ENCODE measurements at places on chromosomes 11 and 22.

DNA sequence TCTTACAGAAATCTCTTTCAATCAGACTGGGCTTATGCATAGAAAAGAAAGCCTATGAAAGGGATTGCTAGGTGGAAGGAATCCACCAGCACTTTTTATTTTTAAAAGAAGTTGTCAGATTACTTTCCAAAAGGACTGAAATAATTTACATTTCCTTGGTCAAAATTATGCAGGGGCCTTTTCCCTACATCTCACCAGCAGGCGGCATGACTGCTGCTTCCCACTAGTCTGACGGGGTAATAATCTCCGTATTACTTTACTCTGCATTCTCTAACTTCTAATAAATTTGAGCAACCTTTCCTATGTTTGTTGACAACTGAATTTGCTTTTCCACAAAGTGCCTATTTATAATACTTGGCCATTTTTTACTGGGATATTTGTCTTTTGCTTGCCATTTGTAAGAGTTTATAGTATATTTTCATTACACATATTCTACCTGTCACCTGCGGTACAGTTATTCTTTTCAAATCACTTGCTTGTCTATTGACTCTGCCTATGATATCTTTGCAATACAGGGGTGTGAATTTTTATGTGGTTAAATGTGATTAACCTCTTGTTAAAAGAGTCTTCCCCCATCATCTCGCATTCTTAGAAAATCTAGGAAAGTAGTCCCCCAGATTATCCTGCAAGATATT, 51.9 kb upstream of the USP47 start:
- peak; percentile 13 for DNase-seq

DNA sequence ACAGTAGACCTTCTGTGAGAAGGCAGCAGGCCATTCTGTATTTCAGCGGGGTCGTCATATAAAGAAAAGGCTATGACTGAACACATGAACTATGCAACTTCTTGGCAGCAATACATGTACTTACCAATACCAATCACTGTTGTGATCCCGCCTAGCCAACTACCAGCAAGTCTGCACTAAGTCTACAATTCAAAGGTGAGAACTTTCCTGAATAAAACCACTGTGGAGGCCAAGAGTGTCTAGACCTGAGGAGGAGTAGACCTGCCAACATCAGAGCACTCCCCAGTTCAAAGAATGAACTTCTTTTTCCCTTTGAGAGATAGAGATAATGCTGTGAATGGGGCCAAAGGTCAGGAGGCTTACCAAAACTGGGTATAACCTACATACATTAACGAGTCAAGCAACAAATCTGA, 108.2 kb downstream of the SIK3 start:
- DNase-seq = no peak

DNA sequence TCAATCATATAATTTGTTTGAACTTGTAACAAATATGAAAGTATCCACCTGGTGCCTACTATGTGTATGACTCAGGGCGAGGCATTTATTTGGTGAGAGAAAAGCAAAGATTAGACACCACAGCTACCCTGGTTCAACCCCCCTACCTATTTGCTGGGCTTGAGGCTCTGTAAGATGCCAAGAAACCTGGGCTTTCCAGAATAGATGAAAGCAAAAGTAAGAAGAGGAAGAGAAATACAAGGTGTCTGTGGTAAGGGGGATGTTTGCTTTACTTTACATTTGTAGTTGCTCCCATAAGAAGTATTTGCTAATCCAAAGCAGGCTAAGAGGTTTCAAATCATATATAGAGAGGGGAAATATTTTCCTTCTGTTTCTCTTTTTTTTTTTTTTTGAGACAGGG, 61.7 kb downstream of the DDI1 start:
- DNase-seq = no peak

DNA sequence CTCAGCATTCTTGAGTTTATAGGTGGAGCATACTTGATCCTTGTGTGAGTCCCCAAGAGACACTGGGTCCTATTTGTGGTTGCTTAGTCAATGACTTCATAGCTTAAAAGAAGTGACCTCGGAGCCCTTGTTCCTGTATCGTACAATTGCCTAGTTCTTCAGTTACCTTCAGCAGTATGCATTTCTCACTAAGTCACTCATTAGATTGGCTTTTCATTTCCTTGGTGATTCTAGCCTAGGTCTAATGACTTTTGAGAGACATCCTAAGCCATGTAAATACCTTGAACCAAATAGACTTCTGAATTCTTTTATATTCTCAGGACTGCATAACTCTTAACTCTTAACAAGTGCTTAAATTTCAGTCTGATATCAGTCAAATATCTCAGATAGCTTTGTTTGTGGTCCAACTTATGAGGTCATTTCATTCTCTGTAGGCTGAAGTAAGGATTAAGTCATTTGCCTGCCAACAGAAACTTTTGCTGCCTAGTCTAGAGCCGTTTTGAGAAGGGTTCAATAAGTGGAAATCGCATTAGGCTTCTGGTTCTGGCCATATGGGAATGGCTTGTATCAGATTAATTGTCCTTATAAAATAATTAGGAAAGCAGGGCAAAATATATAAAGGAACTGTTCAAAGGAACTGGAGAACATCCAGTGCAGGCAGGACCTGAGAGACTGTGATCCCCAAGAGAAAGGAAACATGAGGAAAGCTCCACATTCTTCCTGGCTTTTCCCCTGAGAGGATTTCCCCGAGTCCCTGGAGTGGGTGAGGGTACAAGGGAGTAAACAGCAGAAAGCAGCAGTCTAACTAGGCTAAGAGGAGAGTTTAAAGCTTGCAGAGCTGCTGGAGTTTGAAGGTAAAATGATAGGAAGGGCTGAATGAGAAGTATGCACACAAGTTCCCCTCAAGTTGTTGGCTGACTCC, 39.9 kb downstream of the TRAF6 start:
- no peak for DNase-seq

GRCh38 chr11:133555034-133555433, 22.7 kb upstream of the OPCML start:
- DNase-seq = peak; percentile 44

DNA sequence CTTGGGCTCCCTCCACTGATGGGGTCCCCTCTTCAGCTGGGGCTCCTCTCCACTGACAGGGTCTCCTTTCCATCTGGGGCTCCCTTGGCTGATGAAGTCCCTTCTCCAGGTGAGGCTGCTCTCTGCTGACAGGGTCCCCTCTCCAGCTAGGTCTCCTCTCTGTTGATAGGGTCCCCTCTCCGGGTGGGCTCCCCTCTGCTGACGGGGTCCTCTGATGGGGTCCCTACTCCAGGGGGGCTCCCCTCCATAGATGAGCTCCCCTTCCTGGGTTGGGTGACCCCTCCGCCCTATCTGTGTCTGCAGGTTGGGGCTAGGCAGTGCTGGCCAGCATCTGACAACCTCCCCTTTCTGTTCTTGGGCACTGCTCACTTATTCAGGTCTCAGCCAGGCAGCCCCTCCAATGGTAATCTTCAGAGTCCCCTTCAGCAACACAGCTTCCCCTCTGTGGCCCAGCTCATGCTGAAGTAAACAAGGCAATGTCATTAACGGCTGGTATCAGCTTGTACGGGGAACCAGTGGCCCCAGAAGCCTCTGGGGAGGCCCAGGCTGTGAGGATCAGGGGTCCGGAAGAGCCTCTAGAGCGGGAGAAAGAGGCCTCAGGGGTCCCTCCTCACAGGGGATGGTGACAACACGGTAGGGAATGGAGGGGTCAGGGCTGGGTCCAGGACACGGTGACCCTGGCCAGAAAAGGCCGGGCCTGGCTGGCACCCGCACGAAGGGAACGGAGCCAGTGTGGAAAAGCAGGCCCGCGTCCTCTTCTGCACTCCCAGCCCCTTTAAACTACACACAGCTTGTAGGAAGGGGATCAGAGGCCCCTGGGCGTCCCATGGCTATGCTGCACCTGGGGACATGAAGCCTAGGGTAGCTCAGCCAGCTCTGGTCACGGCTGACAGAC, 9.6 kb upstream of the CD81 start:
- no peak for DNase-seq

- DNase-seq = peak; percentile 63
These were observed 76.1 kb upstream of the PAX6 start for GRCh38 chr11:31887180-31887579.

DNA sequence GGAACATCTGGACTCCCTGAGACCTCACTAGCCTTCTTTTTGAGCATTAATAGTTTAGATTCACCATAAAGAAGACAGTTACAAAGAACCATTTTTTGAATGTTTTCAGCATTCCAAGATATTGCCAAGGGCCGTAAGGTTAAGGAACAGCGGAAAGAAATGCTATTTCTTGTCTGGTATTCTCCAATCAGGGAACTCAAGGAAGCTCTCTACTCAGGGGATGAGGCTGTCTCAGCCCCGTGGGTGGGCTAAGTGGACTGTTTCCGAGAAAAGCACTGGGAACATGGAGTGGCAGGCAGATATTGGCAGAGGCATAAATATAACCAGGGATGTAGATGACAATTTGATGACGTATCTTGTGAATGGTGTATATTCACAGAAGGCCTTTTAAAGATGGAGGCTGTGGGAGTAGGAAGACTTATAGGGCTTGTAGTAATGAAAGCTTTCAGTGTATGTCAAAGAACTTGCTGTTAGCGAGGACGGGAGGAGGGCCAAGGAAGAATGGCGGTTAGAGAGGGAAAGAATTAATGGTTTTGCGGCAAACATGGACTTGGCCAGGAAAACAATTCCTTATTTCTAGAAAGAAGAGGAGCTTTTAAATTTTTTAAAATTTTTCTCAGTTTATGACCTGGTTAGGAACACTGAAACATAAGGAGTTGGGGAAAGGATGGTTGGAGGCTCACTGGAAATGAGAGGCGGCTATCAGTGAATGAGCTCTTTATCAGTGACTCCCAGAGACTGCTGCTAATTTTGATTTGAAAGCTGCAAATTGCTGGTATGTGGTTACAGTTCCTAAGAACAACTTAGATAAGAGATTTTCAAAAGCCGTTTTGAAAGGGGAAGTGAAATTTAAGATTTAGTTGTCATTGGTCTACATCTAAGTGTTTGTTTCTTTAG, 64.6 kb downstream of the ST3GAL4 start:
- peak; percentile 79 for DNase-seq

DNA sequence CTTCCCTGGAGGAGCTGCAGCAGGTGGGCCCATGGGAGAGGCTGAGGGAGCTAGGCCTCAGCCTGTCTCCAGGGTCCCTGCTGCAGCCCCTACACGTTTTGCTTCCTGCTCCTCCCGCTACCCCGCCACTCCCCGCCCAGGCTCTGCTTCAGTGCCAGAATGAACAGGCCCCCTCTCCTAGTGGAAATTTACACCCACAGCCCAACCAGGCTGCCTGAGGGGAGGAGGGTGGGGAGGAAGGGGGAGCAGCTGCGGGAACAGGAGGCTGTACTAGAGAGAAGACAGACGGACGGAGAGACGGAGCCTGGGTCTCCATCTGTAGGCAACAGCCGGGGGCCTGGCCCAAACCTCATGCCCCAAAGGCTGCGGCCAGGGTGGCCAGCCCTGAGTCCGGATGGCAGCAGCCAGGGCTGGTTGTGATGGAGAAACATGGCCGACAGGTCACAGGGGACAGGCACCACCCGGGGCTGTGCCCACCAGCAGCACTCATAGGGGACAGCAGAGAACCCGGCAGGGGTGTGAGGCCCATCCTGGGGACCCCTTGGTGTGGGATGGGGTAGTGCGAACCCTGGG, 20.6 kb downstream of the FLRT1 start:
- no peak for DNase-seq

DNA sequence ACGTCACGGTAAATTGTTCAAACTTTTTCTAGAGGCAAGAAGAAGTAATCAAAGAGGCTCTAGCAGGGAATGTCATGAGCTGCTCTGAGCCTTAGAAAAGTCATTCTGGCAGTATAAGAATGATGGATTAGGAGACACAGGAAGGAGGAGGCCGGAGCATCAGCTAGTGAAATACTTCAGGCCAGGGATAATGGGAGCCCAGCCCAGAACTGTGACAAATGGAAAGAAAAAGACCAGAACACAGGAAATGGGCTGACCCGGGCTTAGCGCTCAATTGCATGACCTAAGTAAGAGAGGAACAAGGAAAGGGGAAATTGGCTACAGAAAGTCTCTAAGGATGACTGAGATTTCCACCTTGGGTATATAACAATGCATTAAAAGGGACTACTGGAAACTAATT, 108.6 kb downstream of the LARGE1 start:
- peak; percentile 79 for DNase-seq

- no peak for DNase-seq
These were observed 57.2 kb downstream of the CCDC83 start for GRCh38 chr11:85912414-85912813.

DNA sequence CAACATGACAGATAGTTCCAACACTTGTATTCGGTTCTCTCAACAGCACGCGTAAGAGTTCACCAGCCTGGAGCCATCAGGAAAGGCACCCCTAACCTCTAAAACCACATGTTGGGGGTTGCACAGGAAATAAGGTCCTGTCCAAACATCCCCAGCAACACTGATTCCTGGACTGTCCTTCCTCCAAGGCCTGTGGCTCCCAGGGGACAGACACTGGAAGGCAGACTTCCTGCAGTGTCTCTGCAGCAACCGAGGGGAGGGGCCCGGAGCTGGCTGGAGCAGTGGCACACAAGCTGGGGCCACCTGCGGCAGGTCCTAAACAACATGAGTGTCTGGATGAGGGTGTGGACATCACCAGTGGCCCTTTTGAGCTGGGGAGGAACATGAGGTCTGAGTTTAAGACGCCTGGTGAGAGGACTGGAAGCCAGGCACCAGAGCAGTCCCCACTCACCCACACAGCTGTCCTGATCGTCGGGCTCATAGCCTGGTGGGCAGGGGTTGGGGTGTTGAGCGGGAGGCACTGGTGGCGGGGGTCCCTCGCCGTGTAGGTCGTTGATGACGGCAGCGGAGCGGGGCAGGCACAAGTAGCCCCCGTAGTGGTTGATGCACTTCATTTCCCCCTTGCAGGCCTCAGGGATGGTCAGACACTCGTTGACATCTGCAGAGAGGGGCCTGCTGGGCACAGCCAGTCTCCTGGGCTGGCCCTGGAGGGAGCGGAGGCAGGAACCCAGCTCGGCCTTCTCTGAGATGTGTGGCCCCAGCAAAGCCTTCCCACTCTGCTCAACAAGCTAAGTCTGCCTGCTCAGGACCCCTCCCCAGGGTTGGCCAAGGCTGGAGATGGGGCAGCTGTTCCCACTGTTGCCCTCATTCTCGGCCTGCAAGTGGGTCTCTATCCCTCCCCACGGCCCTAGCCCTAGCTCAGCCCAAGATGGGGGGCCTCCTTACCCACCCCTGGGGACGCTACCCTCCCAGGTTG, 1.6 kb downstream of the EFEMP2 start:
- DNase-seq = no peak

DNA sequence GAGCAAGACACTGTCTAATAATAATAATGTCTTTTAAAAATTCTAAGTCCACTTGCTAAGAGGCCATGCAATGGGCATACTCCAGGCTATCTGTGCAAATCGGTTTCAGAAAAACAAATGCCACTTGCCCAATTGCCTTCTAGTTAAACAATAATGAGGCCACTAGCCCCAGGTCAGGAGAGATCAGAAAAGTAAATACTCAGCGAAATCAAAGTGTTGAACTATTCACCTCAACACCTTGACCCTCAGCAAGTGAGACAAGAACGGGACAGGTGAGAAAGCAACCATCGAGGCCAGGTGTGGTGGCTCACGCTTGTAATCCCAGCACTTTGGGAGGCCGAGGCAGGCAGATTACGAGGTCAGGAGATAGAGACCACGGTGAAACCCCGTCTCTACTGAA, 72.3 kb upstream of the SYN3 start:
- DNase-seq = no peak

- no peak for DNase-seq
These were observed 52.8 kb downstream of the CBL start for GRCh38 chr11:119258983-119259382.

- no peak for DNase-seq
These were observed 1.8 kb upstream of the SERPIND1 start for GRCh38 chr22:20771918-20772625.

- DNase-seq = peak; percentile 45
These were observed 772 bp downstream of the NAV2 start for GRCh38 chr11:19713196-19714021.
